ENCODE measurements at places on chromosomes 2 and 18. TPM values are rescaled to one million over a fixed set of nuclear protein-coding genes. Genes with fewer than 3 reads are reported as not detected.

The NFE2L2 gene
- total RNA-seq = 162 TPM

The SULT1C2 gene
- total RNA-seq = 0.44 TPM

The FER1L5 gene
- total RNA-seq = 1.9 TPM

The CYP26B1 gene
- total RNA-seq = under 0.01 TPM

The IL1F10 gene
- total RNA-seq = not detected

The CTAGE1 gene
- total RNA-seq = not detected

The HOXD8 gene
- 0.44 TPM for total RNA-seq

The MRO gene
- under 0.01 TPM for total RNA-seq

The IKZF2 gene
- 15.6 TPM for total RNA-seq
